Posterior vena cava (tissue), 2 donors: ENCODE measurements at places on chromosomes 5 and 9. TPM values are rescaled to one million over a fixed set of nuclear protein-coding genes. Genes with fewer than 3 reads are reported as not detected.

DNA sequence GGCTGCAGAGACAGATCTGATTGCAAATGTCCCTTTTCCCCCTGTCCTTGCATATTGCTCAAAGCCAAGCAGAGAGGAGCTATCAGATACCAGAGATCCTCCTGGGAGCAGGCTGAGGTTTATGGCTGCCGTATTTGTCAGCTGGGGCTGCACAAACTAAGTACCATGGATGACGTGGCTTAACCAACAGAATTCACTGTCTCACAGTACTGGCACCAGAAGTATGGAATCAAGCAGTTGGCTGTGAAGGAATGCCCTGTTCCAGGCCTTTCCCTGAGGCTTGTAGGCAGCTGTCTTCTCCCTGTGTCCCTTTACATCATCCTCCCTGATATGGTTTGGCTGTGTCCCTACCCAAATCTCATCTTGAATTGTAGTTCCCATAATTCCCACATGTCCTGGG, 2.6 kb downstream of the CFAP90 start:
- DNase-seq: no peak

The PPP2R2B gene
- total RNA-seq: 17.3 TPM

The TTLL11 gene
- total RNA-seq: 11.8 TPM

DNA sequence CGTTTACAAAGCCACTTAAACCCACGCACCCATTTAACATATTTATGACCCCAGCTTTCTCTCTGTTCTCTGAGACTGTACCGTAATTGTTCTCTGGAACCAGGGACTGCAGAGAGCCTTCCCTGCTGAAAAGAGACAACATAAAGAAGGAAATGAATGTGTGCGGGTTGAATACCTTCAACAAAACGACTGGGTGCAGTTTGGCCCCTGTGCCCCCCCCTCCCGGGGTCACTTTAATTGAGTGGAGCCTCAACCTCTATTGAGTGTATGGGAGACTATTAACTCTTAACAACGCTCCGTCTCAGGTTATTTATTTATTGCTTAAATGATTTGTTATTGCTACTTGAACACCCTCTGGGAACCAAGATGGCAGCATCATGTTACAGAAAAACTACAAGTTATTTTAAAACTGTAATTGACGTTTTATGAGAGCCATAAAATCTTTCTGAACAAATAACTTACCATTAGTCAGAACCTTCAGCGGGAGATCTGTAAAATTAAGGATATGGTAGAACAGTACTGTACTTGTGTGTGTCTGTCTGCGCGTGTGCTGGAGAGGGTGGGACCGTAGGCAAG, 70.6 kb downstream of the GAS1 start:
- DNase-seq: no peak

DNA sequence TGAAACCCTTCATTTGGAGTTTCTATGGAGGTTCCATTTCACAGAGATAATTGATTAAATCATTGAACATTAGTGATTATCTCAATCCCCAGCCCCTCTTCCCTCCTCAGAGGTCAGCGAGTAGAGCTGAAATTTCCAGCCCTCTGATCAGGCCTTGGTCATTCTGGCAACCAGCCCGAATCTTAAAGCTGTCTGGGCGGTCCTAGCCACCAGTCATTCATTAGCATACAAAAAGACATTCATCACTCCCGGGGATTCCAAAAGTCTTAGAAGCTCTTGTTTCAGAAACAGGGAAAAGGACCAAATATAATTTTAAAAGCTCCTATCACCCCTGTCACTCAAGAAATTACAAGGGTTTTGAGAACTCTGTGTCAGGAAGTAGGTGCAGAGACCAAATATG, 41.3 kb downstream of the ZNF474 start:
- DNase-seq: no peak

The SPATA24 gene
- total RNA-seq: 1.9 TPM

DNA sequence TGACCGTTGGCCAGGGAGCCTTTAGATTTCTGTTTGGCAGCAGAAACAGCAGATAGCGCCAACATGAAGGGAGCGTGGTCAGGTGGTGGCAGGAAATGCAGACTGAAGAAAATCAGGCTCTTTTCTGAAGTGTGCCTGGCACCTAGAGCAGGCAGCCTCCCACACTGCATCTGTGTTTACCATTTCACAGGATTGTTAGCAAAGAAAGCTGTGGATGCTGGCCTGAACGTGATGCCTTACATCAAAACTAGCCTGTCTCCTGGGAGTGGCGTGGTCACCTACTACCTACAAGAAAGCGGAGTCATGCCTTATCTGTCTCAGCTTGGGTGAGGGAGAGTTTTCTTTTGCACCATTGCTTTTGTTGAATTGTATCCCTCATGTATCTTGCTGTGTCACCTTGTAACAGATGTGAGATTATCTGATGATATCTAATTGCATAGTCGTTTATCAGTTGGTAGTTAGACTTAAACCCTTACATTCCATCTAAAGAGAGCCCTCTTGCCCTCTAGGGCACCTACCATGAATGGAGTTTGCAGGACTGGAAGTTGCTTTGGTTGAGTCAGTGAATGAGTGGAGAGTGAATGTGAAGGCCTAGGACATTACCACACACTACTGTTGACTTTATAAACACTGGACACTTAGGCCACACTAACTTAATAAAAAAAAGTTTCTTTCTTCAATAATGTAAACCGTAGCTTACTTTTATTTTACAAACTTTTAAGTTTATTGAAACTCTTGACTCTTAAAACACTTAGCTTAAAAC, 42.8 kb downstream of the ACO1 start:
- DNase-seq: no peak

- DNase-seq: no peak
Observed at GRCh38 chr5:168941901-168942300, 359.0 kb downstream of the SLIT3 start.

DNA sequence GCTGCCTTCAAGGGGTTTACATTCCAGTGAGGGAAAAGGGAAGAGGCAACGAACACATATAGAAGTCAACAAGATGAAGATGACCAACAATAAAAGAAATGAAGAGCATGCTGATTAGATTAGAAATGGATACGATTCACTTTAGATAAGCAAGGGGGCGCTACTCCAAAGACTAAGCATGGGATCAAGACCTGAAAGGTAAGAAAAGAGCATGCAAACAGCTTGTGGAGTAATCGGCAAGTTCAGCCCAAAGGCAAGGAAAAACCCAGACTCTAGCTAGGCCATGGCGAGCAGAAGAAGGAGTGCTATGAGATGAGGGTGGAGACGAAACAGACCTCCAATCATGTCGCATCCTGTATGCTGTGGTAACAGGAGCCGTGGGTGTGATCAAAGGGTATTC, 124.4 kb downstream of the FANCC start:
- DNase-seq: no peak

DNA sequence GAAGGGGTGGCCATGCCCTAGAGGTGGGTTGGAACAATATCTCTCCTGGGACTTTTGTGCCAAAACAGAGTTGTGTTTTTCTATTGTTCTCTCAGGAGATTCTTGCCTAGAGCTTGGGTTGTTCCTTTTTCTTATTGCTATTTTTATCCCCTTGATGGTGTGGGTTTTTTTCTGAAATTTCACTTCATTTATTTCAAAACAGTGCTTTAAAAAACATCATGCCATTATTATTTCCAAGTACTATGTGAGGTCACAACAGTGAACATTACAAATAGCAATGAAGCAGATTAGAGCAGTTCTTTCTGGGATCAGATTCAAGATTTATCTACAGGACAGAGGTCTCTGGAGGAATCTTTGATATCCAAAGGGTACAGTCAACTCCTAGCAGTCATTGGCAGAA, 76.6 kb downstream of the ACTBL2 start:
- DNase-seq: no peak

DNA sequence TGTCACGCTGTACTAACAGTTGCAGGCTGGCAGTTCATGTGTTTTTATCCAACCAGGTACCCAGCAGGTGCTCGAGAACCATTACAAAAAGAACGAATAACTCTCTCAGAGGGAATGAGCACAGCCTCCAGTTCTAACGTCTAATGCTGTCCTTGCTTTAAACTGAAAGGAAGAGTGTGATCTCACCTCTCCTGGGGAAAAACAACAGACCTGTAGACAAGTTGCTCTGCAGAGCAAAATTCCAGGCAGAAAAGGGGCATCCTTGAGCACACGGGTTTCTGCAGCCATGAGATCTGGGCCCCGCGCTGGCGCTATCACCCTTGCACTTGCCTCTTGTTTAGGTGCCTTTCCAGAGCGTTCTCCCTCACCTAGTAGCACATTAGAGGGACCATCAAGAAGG, 92.5 kb upstream of the DNAH5 start:
- no peak for DNase-seq

The HBEGF gene
- total RNA-seq: 9.5 TPM

DNA sequence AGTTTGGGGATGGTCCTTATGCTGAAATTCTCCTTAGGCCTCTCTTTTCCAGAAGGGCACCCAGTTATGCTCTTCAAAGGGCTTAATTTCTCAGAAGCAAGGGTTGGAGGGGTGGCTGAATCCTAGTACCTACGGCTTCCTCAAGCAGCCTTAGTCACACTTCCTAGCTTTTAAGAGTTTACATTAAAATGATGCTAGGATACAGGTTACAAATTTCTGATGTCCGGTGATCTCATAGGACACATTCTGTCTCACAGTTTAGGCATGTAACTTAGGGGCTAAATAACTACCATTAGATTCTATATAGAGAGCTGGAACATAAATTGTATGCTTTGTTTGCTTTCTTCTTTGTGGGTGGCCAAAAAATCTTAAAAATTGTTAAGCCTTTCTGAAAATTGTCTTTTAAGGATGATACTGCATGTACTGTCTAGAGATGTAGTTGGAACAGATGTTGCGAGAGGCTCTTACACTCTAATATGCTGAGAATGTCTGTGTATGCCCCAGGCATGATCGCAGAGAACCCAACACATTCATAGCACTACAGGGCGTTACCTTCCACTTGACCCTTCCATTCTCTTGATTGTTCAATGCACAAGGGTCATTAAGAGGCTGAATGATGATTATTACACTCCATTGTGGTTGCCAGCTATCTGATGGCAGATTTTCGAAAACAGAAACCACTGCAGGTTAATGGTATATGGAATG, 139.1 kb downstream of the TMEM38B start:
- no peak for DNase-seq

The SLC23A1 gene
- total RNA-seq: not detected

DNA sequence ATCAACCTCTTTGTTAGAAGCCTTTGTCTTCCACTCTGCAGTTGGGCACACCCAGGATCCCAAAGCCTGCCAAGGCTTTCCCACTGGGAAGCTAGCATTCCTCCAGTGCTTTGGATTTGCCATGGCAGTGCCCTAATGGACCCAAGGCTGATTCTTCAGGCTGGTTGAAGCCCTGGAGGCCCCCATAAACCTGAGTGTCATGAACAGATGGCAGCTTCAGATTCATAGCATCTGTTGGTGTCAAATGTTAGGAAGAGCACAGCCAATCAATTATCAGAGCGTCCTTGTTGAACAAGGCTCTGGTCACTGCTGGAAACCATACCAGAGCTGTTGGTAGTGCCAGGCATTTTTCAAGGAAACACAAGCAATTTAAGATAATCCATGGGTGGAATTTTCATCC, 241.1 kb upstream of the KLF4 start:
- DNase-seq: no peak

- peak; percentile 84 for DNase-seq
Observed at GRCh38 chr9:130869250-130869649, 27.4 kb downstream of the QRFP start.

DNA sequence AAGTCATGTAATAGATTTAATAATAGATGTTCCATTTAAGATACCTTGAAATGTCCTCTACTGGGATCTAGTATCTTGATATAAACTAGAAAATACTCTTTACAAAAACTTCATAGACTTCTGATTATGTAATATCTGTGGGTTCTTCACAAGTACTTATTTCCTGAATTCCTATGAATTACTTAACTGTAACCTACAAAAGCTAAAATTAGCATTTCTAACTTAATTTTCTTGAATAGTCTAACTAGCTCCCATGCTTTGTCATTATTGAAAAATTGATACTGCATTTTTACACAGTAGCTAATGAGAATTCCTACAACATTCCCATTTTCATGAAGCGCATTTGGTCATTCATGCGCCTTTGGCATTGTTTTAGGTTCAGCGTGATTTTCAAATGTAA, 1828.2 kb downstream of the MAT2B start:
- DNase-seq: no peak

DNA sequence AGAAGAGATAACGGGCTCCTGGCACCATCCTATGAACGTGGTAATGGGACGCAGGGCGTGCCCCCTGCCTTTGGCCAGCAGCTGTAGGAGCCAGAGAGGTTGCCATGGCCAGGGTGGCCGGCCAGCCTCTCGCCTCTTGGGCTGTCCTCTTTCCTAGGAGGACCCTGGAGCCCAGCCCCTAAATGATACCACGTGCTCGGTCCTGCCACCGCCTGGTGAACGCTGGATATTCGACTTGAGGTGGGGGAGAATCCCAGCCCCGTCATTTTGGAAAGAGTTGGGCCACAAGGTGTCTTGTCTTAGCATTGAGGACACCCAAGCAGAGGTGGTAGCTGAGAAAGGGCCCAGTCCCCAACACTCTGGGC, 391 bp upstream of the NRG2 start:
- DNase-seq: no peak

The CDH12 gene
- not detected for total RNA-seq

DNA sequence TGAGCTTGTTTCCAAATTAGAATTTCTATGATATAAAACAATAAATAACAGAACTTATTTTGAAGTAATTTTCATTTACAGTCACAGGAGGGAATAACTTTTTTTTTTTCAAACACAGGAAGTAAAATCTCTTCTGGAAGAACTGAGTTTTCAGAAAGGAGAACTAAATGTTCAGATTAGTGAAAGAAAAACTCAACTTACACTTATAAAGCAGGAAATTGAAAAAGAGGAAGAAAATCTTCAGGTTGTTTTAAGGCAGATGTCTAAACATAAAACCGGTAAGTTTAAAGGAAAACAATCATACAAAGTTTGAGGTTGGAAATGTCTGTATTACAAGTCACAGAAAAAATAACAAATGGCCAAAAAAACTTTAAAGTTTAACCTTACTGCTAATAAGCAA, 41.6 kb downstream of the RAB14 start:
- no peak for DNase-seq

DNA sequence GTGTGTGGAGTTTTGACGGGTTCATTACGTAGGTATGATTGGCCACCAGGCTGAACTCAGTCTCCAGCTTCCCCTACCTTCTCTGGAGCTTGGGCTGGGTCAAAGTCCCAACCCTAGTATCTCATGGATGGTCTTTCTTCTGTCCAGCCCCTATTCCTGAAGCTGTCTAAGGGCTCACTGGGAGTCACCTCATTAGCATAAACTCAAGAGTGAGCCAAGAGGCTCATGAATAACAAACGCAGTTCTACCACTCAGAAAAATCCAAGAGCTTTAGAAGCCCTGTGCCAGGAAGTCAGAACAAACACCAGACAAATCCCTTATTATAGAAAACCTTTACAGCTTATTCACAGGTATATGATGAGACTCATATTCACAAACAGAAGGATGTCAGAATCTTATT, 180.3 kb upstream of the NFIL3 start:
- no peak for DNase-seq

DNA sequence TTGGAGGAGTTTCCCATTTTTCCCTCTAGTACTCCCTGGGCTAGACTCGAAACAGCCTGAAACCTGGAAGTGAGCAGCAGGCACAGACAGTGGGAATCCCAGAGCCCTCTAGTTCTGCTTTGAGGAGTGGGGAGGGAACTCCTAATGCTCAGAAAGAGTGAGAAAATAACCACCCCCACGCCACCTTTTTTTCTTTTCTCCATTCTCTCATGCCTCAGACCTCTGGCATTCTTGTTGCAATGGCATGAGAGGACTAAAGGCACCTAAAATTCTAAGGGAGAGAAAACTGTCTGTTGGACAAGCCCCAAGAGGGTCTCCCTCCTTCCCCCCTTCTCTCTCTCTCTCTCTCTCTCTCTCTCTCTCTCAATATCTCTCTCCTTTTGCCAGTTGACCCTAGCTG, 15.1 kb upstream of the IRF1 start:
- DNase-seq: no peak

The RNF38 gene
- total RNA-seq: 42.0 TPM
